Stimulated activated CD8-positive, alpha-beta memory T cell treated with anti-CD3 and anti-CD28 coated beads, Interleukin-2, amount 100 ng/mL, for 48 hours (primary cell): ENCODE measurements at places on chromosomes 13 and 19.

- no peak for DNase-seq
These were observed 28.9 kb upstream of the KPNA3 start for GRCh38 chr13:49821216-49822009.

DNA sequence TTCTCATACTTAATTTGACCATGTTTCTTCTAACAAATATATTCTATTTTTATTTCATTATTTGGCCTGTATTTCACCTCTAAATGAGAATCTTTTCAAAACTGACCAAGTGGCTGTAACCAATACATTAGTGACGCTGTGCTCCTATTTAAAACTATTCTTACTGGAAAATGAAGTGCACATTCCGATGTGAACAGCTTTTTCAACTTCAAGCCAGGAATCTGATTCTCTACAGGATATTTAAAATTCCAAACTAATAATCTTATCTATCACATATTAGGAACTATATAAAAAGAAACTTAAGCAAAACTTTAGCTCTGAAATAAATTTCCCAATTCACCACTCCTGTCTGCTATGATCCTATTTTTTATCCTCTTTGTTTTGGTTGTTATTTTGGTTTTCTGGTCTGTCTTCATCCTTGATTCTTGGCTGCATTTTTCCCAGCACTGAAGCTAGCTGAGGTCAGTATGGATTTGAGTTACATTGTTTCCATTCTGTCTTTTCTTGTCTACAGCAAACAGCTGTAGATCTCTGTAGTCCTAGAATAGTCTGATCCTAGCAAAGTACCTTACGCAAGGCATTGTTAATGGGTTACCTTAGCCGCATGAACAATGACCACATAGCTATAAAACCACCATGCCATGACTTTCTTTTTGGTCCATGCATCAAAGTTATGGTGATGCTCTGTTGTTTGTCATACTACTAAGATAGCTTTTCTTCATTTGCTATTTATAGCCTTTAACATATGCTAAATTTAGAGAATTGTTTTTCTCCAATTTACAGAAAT is 748.6 kb upstream of the SPRY2 start:
- DNase-seq = no peak

GRCh38 chr19:15379999-15380647 is 536 bp upstream of the AKAP8 start:
- no peak for DNase-seq

GRCh38 chr19:41563854-41564514 is 12.0 kb upstream of the CEACAM21 start:
- no peak for DNase-seq

GRCh38 chr19:18871543-18871942 is 24.4 kb downstream of the CERS1 start:
- DNase-seq = no peak
